ENCODE measurements at places on chromosomes 6 and 20. TPM values are rescaled to one million over a fixed set of nuclear protein-coding genes. Genes with fewer than 3 reads are reported as not detected.

- DNase-seq, result no peak
- H3K4me3 ChIP-seq, result no peak overlapping the region
- H3K27me3 ChIP-seq, result no peaks in the 10 kb centered on the region
- peak overlapping the region; percentile 83 for H3K27ac ChIP-seq
- H3K4me1 ChIP-seq, result no peaks in the 10 kb centered on the region
Observed at GRCh38 chr20:49344975-49345374, 67.1 kb upstream of the ZNFX1 start.

DNA sequence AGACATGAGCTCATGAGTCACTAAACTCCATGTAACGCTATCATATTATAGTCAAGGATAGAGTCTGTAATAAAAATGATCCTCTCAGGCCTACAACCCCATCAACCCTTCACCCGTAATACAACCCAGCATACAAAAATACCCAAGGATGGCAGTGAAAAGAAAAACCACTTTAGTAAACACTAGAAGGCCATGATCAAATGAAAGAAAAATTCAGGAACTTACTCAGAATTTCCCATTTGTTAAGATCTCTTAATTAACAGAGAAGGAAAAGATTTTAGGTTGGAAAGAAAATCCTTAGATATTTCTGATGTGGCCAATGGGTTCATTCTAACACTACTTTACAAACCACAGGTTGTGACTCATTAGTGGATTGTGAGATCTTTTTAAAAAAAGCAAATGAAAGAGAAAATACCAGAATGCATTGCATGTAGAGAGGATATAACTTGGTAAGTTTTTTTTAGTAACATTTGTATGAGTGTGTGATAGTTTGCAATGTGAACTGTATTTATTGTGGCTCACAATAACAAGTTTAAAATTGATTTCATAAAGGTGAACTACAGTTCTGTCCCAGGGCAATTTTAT lies 8.0 kb upstream of the UBE2J1 start:
- no peaks in the 10 kb centered on the region for H3K4me1 ChIP-seq
- H3K27me3 ChIP-seq, result no peaks in the 10 kb centered on the region
- no peaks in the 10 kb centered on the region for H3K36me3 ChIP-seq
- no peak for DNase-seq
- no peak overlapping the region for H3K27ac ChIP-seq
- no peak overlapping the region for H3K4me3 ChIP-seq

GRCh38 chr6:164079275-164079600 lies 664.7 kb downstream of the QKI start:
- no peaks in the 10 kb centered on the region for H3K4me1 ChIP-seq
- no peak overlapping the region for H3K27ac ChIP-seq
- H3K36me3 ChIP-seq, result no peaks in the 10 kb centered on the region
- no peak for DNase-seq

DNA sequence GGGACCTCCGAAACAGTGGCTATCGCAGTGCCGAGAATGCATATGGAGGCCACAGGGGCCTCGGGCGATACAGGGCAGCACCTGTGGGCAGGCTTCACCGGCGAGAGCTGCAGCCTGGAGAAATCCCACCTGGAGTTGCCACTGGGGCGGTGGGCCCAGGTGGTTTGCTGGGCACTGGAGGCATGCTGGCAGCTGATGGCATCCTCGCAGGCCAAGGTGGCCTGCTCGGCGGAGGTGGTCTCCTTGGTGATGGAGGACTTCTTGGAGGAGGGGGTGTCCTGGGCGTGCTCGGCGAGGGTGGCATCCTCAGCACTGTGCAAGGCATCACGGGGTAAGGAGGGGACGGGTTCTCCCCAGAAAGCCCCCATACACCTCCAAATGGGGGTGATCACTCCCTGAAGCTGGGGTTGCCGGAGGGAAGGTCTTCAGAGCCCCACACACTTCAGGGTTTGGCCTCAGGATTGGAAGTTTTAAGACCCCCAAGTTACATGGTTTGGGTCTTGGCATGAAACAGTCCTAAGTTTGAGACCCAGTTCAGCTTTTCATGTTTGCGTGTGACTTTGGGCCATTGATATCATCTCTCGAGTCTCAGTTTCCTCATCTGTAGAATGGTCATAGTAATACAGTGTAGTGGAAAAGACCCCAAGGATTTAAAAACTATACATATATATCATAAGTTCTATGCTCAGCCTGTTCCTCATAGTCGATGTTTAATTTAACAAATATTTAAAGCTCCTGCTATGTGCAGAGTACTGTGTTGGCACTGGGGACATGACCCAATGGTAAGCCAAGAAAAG lies 4.3 kb downstream of the BPIFB4 start:
- H3K27ac ChIP-seq, result no peak overlapping the region
- no peaks in the 10 kb centered on the region for H3K36me3 ChIP-seq

GRCh38 chr6:127100510-127101140 lies 17.8 kb upstream of the RSPO3 start:
- H3K4me3 ChIP-seq, result no peak overlapping the region
- H3K27me3 ChIP-seq, result no peaks in the 10 kb centered on the region
- no peaks in the 10 kb centered on the region for H3K4me1 ChIP-seq
- no peak overlapping the region for H3K27ac ChIP-seq

- H3K36me3 ChIP-seq, result no peaks in the 10 kb centered on the region
- DNase-seq, result no peak
- no peak overlapping the region for H3K4me3 ChIP-seq
- no peaks in the 10 kb centered on the region for H3K4me1 ChIP-seq
- no peak overlapping the region for H3K27ac ChIP-seq
- H3K27me3 ChIP-seq, result no peaks in the 10 kb centered on the region
Observed at GRCh38 chr6:92510137-92510536, 909.2 kb downstream of the EPHA7 start.

GRCh38 chr6:89320012-89320559 lies 5.0 kb upstream of the GABRR2 start:
- H3K4me1 ChIP-seq, result no peaks in the 10 kb centered on the region
- H3K36me3 ChIP-seq, result no peaks in the 10 kb centered on the region
- no peaks in the 10 kb centered on the region for H3K27me3 ChIP-seq
- no peak overlapping the region for H3K4me3 ChIP-seq
- no peak for DNase-seq

DNA sequence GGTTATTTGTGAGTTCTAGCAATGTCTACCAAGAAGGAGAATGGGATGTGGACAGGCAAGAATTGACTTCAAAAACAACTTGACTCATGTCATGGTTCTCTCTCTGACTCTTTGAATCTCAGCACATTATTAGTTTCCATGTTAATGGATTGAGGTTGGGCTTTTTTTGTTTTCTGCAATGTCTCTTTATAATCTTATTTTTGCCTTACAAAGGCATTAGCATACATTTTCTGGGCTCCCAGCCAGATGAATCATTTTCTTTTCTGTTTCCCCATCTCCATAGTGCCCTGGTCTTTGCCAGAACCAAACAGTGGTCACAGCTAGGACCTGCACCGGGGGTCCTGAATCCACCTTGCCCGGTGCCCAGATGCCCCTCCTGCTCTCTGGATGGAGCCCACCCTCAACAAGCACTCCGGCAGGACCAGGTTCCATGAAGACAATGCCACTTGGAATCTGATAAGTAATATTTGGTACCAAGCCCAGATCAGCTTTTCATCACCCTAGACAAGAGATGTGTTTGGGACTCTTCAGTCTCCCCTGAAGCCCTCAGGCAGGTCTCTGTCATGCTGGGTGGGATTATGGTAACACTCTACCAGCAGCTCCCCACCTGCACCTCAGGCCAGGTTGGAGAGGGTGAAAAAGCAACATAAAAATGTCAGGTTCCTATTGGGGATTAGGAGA lies 266.7 kb upstream of the SULF2 start:
- DNase-seq, result no peak
- H3K36me3 ChIP-seq, result no peaks in the 10 kb centered on the region
- no peak overlapping the region for H3K4me3 ChIP-seq
- no peak overlapping the region for H3K27ac ChIP-seq

GRCh38 chr6:137224799-137225198 lies 5.6 kb upstream of the IFNGR1 start:
- H3K27me3 ChIP-seq, result no peaks in the 10 kb centered on the region
- no peaks in the 10 kb centered on the region for H3K36me3 ChIP-seq

ZBTB46 gene
- total RNA-seq, result 10.7 TPM

GRCh38 chr6:170277893-170278742 lies 12.8 kb downstream of the DLL1 start:
- H3K27ac ChIP-seq, result no peak overlapping the region
- H3K4me1 ChIP-seq, result no peaks in the 10 kb centered on the region

DNA sequence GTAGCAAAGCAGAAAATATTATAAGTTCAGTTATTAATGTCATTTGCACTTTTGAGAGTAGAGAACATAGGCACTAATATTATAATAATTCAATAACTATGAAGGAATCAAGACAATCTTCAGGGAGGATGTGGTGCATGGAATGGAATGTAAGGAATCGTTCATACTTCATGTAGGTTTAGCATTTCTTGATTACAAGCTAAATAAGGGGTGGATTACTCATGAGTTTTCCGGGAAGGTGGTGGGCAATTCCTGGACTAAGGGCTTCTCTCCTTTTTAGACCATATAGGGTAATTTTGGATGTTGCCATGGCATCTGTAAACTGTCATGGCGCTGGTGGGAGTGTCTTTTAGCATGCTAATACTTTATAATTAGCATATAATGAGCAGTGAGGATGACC lies 9.1 kb upstream of the BTNL2 start:
- no peaks in the 10 kb centered on the region for H3K4me1 ChIP-seq
- no peak overlapping the region for H3K27ac ChIP-seq
- H3K27me3 ChIP-seq, result peaks cover 42% of the 10 kb centered on the region

- H3K4me3 ChIP-seq, result peak overlapping the region; percentile 35
- H3K36me3 ChIP-seq, result no peaks in the 10 kb centered on the region
- H3K27ac ChIP-seq, result no peak overlapping the region
- peak; percentile 65 for DNase-seq
- no peaks in the 10 kb centered on the region for H3K4me1 ChIP-seq
- H3K27me3 ChIP-seq, result no peaks in the 10 kb centered on the region
Observed at GRCh38 chr6:30541515-30542403, 14.5 kb downstream of the GNL1 start.

- peak overlapping the region; percentile 46 for H3K4me3 ChIP-seq
- no peaks in the 10 kb centered on the region for H3K36me3 ChIP-seq
- no peaks in the 10 kb centered on the region for H3K4me1 ChIP-seq
- H3K27me3 ChIP-seq, result no peaks in the 10 kb centered on the region
Observed at GRCh38 chr6:169251371-169251802, 2.3 kb downstream of the THBS2 start.

DNA sequence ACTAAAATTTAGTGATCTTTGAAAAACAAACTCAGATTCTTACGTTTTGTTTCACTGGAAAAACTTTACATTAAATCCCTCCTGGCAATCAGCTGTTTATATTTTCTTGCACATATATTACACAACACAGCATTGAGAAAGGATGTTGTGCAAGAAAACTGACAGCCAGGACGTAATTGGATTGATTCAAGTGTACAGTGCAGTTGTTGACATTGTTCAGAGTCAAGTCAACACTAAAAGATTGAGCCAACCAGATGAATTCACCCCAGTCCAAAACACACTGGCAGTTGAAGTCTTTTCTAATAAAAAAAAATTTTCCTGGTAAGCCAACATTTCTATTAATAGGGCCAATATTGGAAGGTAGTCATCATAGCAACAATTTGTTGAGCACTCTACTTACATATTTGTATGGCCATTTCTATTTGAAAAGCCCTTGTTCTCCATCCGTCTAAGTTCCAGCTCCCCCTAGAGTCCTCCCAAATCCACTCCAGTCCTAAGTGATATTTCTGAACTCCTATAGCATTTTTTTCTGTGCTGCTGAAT lies 20.9 kb upstream of the VNN1 start:
- no peak overlapping the region for H3K27ac ChIP-seq
- DNase-seq, result no peak
- no peaks in the 10 kb centered on the region for H3K4me1 ChIP-seq
- H3K27me3 ChIP-seq, result no peaks in the 10 kb centered on the region
- no peaks in the 10 kb centered on the region for H3K36me3 ChIP-seq
- H3K4me3 ChIP-seq, result no peak overlapping the region

PSORS1C2 gene
- total RNA-seq, result not detected

TUBE1 gene
- 48.2 TPM for total RNA-seq

DNA sequence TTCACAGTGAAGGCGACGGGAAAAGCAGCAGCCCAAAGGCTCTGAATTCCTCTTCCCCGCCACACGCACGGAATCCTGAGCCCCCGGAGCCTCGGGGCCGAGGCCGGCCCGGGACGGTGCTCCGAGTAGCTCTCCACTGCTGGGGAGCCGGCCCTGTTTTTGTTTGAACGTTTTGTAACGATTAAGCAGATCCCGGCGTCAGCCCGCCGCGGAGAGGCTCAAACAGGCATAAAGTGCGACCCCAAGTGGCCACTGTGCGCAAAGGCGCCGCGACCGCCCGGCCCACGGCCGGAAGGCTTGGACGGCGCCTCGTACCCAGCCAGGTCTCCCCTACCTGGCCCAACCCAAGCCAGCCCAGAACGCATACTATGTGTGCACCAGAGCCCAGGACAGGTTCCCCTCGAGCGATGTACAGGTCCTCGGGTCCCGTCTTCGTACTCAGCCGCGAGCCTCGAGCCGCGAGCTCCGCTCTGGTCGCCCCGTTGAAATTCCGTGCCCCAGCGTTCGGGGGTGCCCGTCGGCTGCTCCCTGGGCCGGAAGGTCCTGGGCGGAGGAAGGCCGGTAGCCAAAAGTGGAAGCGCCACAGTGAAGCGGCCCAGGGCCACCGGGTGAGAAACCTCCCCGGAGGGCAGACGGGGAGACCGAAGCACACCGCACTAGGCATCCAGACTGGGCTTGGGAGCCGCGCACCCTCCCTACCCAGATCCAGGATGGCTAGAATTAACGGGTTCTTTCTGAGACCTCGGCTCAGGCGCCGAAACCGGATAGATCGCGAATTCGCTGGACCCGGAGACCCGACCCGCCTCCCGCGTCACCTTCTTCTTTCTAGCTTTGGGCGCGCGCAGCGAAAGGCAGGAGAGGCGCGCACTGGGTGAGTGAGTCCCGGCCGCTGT lies 1.2 kb upstream of the MAFB start:
- no peaks in the 10 kb centered on the region for H3K36me3 ChIP-seq
- no peaks in the 10 kb centered on the region for H3K27me3 ChIP-seq
- peak overlapping the region; percentile 83 for H3K4me3 ChIP-seq
- peak overlapping the region; percentile 95 for H3K27ac ChIP-seq
- peak; percentile 93 for DNase-seq

GRCh38 chr6:87124074-87124473 lies 29.2 kb upstream of the CGA start:
- no peak for DNase-seq
- H3K4me1 ChIP-seq, result no peaks in the 10 kb centered on the region
- H3K36me3 ChIP-seq, result no peaks in the 10 kb centered on the region
- no peak overlapping the region for H3K27ac ChIP-seq
- no peaks in the 10 kb centered on the region for H3K27me3 ChIP-seq

GRCh38 chr6:160004419-160005175 lies 35.7 kb downstream of the IGF2R start:
- H3K4me3 ChIP-seq, result no peak overlapping the region
- H3K4me1 ChIP-seq, result no peaks in the 10 kb centered on the region
- H3K36me3 ChIP-seq, result no peaks in the 10 kb centered on the region
- no peak overlapping the region for H3K27ac ChIP-seq
- DNase-seq, result no peak

GRCh38 chr6:74404366-74404765 lies 708.4 kb downstream of the CD109 start:
- DNase-seq, result no peak
- H3K36me3 ChIP-seq, result no peaks in the 10 kb centered on the region
- H3K27me3 ChIP-seq, result no peaks in the 10 kb centered on the region
- no peaks in the 10 kb centered on the region for H3K4me1 ChIP-seq
